ENCODE measurements at places on chromosomes 13 and 19. TPM values are rescaled to one million over a fixed set of nuclear protein-coding genes. Genes with fewer than 3 reads are reported as not detected.

- H3K27me3 ChIP-seq, result peaks cover 7% of the 10 kb centered on the region
- H3K4me3 ChIP-seq, result no peak overlapping the region
- no peak for DNase-seq
Measured at GRCh38 chr13:59343993-59344822, 819.5 kb downstream of the DIAPH3 start.

- H3K36me3 ChIP-seq, result peaks cover 31% of the 10 kb centered on the region
- no peak overlapping the region for H3K4me3 ChIP-seq
- H3K27me3 ChIP-seq, result no peaks in the 10 kb centered on the region
- no peak overlapping the region for H3K27ac ChIP-seq
Measured at GRCh38 chr19:12126707-12127106, 13.4 kb downstream of the ZNF20 start.

DNA sequence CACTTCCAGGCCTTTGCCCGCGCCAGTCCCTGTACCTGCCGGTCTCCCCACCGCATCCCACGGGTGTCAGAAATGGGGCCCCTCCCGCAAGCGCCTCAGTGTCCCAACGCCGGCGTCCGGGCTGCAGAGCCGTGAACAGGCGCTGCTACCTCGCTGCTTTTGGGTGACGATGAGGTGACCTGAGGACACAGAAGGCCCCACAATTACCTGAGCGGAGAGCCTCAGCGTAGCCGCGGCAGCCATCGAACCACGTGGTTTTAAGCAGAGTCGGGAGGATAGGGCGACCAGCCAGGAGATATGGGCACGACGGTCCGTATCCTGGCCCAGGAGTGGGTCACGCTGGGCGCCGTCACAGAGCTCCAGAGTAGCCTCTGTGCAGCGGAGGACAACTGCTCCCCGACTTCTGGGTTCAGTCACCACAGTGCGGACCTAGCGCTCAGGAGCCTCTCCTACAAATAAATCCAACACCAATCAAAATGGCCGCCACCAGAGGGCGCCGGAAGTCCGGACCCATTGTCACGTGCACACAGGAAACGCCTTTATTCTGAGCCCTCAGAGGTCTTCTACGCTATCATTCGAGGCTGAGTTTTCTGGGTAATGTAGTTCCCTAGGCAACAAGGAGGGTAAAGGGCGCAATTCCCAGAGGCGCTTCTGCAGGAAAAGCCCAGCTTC lies at the start of gene ZNF814:
TSS of gene ZNF814 (minus strand) at position 478 of the 672 bp plus-strand sequence. CDS start at position 243, 235 bp downstream.
- H3K36me3 ChIP-seq, result peaks cover 46% of the 10 kb centered on the region
- H3K27me3 ChIP-seq, result no peaks in the 10 kb centered on the region
- H3K4me1 ChIP-seq, result peaks cover 17% of the 10 kb centered on the region
- H3K4me3 ChIP-seq, result peak within 1 kb of the TSS; percentile 93

DNA sequence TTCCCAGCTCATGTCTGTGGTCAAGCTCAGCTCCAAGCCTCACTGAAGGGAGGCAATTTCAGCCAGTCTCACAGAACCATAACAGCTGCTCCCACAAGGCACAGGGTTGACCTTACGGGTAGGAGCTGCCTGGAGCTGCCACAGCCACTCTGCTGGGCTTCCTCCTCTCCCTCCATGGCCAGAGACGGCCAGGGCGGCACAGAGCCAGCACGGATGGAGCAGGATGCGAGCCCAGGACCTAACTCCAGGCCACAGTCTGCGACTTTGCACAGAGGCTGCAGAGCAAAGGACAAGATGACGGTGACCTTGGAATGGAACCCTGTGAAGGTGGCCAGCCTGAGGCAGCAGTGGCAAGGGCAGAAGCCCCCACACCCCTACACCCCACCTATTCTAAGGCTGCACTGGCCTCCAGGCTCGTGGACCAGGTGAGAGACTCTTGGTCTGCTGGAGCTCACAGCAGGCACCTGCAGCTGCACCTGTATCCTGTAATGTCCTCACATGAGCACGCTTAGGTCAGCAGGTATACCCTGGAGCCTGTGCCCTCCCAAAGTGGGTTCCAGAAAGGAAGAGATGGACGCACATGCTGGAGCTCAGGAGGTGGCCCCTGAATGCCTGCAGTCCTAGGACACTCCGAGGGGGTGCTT lies 29.6 kb downstream of the ADPRHL1 start:
- H3K4me3 ChIP-seq, result no peak overlapping the region
- peak overlapping the region; percentile 33 for H3K27ac ChIP-seq
- peaks cover 14% of the 10 kb centered on the region for H3K36me3 ChIP-seq
- H3K27me3 ChIP-seq, result no peaks in the 10 kb centered on the region

GRCh38 chr19:33638167-33639034 lies 16.6 kb downstream of the CHST8 start:
- peaks cover 22% of the 10 kb centered on the region for H3K27me3 ChIP-seq
- no peaks in the 10 kb centered on the region for H3K4me1 ChIP-seq
- no peak for DNase-seq
- H3K36me3 ChIP-seq, result no peaks in the 10 kb centered on the region
- H3K4me3 ChIP-seq, result no peak overlapping the region
- no peak overlapping the region for H3K27ac ChIP-seq

- H3K27ac ChIP-seq, result no peak overlapping the region
- H3K4me1 ChIP-seq, result peaks cover 10% of the 10 kb centered on the region
- H3K27me3 ChIP-seq, result peaks cover 17% of the 10 kb centered on the region
- DNase-seq, result no peak
Measured at GRCh38 chr13:45765464-45765863, 63.3 kb downstream of the CBY2 start.

GRCh38 chr13:75258159-75258782 lies 223.7 kb downstream of the TBC1D4 start:
- DNase-seq, result no peak
- H3K27ac ChIP-seq, result no peak overlapping the region
- H3K36me3 ChIP-seq, result no peaks in the 10 kb centered on the region
- H3K4me1 ChIP-seq, result peaks cover 8% of the 10 kb centered on the region
- H3K27me3 ChIP-seq, result no peaks in the 10 kb centered on the region
- no peak overlapping the region for H3K4me3 ChIP-seq

GRCh38 chr13:70908795-70909194 lies 800.5 kb upstream of the KLHL1 start:
- no peak overlapping the region for H3K27ac ChIP-seq
- H3K4me3 ChIP-seq, result no peak overlapping the region
- no peaks in the 10 kb centered on the region for H3K27me3 ChIP-seq
- peaks cover 9% of the 10 kb centered on the region for H3K4me1 ChIP-seq
- H3K36me3 ChIP-seq, result no peaks in the 10 kb centered on the region
- DNase-seq, result no peak

The DACH1 gene
- total RNA-seq, result 37.1 TPM

The DHDH gene
- 1.8 TPM for total RNA-seq

The EFNB2 gene
- 44.2 TPM for total RNA-seq

The LRRC63 gene
- 0.24 TPM for total RNA-seq

The WDR62 gene
- 9.2 TPM for total RNA-seq

The OR10H1 gene
- not detected for total RNA-seq
